ENCODE measurements at places on chromosomes 6 and 20.

GRCh38 chr6:129967427-129967826, 51.0 kb upstream of the L3MBTL3 start:
- DNase-seq = no peak

GRCh38 chr6:72683797-72684196, 61.9 kb downstream of the KCNQ5 start:
- DNase-seq = no peak

GRCh38 chr20:9592419-9592818, 78.0 kb downstream of the LAMP5 start:
- no peak for DNase-seq

DNA sequence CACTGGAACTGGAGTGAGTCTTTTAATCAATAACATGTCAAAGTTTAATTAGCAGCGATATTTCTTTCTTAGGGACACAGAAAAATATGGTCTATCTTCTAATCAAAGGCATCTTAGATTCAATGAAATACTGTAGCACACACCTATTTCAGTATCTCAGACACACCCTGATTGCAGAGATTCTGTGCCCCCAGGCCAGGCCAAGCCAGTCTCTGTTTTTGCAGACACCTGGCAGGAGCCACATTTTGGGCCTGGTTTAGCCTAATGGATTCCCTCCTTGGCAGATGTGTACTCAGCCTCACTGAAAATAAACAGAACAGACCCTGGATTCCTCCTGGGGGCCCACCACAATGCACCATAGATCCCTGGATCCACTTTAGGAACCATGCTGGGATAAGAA, 74.8 kb downstream of the LRFN2 start:
- no peak for DNase-seq

DNA sequence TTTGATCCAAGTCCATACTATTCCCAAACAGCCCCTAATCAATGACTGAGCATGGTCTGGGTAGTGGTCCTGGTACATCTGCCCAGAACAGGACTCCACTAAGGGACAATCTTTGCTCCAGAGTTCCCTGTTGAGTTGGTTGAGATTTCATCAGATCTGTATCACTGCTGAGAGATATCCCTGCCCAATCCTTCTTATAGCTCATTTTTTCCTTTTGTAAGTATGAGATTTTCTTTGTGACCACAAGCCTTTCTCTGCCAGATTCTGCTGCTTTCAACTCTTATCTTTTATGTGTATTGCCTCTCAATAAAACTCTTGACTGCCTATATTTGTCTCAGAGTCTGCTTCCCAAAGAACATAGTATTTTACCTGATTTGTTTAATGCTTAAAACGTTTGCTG, 46.2 kb upstream of the LAMA2 start:
- DNase-seq = no peak

DNA sequence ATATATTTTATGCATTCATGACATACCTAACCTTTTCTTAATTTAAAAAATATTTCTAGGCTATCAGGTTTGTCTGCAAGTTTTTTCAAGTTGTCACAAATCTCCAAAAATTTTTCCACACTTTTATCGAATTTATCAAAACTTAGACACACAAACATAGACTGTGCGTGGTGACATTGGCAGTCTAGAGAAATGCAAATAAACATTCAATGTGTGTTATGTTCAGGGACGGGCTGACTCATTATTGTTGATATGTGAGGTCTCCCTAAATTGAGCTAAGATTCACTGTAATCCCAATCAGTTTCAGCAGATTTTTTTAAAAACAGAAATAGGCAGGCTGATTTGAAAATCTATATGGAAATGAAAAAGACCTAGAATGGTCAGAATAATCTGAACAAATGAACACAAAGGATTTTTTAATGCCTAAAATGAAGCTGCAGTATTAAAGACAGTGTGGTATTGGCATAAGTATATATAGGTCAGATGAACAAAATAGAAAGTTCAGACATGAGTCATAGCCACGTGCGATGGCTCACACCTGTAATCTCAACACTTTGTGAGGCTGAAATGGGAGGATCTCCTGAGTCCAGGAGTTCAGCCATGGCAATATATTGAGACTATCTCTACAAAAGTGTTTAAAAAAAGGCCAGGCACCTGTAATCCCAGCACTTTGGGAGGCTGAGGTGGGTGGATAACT, 19.2 kb downstream of the BLTP3A start:
- no peak for DNase-seq

DNA sequence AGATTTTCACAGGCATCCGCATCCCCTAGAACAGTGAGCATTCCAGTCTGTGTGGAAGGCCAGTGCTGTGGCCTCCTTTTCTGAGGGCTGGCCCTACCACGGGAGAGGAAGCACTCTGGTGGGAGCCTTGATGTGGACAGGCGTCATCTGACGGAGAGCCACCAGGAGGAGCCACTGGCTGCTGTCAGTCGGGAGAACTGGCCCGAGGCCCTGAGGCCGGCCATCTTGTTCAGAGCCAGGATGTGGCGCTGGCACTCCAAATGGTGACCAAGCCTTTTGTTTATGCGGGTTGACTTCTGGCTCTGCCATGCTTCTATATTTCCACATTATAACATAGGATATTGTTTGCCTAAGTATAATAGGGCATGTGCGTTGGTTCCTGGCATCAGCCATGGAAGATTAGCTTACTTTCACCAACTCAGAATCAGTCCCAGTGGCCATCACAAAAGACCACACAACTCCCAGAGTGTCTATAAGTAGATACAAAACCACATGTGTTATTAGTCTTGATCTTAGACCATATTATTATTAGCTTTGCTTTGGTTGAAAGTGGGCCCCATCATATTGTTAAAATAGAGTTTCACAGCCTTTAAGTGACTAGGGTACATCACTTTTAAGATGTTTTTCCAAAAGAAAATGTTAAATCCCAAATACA, 273.9 kb upstream of the TAB2 start:
- DNase-seq = no peak

DNA sequence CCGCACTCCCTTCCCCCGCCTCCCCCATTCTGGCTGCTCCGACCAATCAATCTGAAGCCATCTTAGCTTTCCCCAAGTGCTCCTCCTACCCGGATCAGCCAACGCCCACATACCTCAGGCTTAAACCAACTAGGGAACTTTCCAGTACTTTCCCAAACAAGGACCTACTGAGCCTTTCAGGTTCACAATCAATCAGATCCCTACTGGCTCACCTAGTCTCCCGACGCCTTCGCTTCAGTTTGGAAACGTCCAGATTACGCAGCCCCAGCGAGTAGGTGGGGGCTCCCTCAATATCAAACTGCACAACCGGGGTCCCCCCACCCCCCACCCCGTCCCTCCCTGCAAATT, 432 bp downstream of the HSPA1L start:
- peak; percentile 80 for DNase-seq

DNA sequence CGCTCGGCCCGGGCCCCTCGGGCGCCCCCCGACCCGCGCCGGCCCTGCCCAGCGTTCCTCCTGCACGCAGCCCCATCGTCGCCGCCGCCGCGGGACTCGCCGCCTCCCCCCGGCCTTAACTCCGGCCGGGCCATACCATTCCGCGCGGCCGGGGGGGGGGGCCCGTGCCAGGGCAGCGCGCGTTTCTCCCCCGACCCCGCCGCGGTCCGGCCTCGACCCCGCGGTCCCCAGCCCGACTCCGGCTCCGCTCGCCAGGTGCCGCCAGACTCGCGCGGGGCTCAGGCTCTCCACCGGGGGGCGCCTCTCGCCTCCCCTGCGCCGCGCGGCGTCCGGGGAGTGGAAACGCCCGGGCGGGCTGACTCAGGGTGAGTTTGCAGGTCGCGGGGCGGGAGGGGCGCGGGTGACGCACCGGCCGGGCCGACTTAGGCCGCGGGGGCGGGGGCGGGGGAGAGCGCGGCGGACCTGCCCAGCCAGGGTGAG, at the start of gene SRXN1:
Gene SRXN1, minus strand, starts transcription at position 91 of the 480 bp plus-strand sequence. Its CDS starts 15 bp downstream, at position 76.
- peak; percentile 83 for DNase-seq

- DNase-seq = no peak
Measured at GRCh38 chr6:75397656-75398465, 95.7 kb downstream of the FILIP1 start.

- no peak for DNase-seq
Measured at GRCh38 chr6:169367507-169367906, 113.9 kb upstream of the THBS2 start.

GRCh38 chr6:36963451-36964290, 9.1 kb downstream of the PI16 start:
- DNase-seq = peak; percentile 68

GRCh38 chr6:562052-562676, 94.7 kb downstream of the HUS1B start:
- DNase-seq = no peak

DNA sequence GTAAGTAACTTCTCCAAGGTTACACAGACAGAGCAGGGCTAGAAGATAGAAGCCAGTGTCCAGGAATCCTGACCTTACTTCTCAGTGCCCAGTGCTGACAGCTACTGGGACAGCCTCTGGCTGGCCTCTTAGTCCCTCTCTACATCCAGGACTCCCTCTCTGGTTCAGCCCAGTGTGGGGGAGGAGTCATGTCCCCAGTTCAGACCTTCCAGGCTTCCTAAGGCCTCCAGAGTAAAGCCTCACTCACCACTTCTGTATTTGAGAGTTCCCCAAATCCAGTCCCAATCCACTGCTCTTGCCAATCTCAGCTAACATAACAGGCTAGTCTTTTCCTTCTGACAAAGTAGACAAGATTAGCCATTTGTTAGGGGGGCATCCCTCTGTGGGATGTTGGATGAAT, 36.9 kb upstream of the EPB41L1 start:
- DNase-seq = no peak

DNA sequence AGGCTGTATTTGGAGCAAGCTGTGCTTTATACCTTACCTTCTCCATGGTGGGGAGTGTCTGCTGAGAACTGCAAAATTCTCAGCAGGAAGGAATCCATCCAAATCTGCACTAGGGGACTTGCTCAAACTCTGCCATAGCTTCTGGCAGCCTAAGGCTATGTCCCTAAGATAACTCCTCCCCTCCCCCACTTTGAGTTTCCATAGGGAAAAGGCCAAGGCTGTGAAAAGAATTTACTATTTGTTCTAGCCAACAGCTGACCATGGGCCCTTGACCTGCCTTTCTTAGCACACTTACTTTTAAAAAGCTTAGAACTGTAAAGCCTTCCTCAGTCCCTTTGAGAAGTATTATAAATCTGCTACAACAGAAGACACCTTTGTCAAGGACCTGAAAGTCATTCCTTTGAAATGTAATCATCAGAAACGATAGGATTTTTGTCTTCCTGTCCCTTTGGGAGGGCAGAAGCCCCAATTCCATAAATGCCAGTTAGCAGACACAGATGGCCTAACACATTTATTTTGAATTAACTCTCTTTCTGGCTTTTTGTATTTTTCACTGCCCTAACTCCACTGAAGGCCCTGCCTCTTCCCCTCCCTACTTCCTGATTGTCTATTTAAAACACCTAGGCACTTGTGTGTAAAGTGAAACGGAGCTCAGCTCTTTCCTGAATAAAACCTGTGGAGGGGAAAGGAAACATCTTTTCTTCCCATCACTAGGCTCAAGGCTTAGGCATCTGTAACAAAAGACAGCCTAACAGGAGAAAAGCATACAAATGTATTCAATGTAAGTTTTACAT, 157.1 kb downstream of the AKAP7 start:
- no peak for DNase-seq

DNA sequence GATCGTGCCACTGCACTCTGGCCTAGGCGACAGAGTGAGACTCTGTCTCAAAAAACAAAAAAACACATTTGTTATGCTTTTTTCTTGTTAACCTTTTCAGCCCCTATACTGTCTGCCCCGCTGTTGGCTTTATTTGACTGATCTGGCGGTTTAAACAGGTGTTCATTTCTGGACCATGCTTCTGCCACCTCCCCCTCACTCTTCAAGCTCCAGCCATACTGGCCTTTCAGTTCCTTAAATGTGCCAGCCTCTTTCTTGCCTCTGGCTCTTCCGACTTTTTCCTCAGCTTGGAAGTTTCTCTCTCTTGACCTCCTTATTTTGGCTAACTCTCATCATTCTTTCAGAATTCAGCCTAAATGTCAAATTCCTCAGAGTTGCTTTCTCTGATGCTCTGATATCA, 35.2 kb upstream of the TXLNB start:
- no peak for DNase-seq

DNA sequence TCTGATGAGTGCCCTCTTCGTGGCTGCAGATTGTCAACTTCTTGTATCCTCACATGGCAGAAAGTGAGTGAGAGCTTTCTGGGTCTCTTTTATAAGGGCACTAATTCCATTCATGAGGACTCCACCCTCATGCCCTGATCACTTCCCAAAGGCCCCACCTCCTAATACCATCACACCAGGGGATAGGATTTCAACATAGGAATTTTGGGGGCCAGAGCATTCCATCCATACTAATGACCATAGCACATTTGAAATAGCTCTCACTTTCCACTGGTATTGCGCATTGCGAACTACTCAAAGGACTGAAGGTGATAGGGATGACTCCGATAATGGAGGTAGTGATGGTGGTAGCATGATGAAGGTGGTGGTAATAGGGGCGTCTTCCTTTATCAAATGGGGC, 324.3 kb downstream of the PRL start:
- no peak for DNase-seq

DNA sequence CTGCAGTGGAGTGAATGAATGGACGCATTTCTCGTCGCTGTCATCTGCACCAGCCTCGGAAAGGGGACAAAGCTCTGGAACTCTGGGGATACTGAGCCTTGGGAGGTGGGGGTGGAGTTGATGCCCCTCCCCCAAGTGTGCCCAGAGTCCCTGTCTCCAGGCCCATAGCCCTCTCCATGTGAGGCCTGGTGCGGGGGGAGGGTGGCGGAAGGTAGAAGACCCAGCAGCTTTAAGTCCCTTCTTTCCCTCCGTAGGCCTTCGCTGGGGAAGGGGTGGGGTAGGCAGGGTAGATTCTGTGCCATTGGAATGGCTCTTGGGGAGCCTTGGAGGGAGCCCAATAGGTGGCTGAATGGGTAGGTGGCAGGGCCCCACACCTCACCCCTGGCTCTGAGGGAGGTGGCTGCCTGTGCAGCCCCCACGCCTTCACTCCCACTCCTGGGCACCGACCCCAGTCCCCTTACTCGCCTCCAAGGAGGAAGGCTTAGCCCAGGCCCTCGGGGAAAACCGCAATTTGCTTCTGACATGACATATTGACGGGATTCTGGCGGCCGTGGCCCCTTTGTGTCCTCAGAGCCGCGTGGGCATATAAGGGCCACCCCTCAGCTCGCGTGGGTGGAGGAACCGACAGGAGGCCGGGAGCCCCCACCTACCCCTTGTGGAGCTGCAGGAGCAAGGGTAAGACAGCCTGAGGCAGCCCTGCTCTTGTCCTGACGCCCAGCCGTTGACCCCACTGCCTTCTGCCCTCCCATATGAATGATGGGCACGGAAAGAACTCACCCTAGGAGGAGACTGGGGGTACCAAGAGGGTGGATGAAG, at the start of gene BPIFB3:
Gene BPIFB3, plus strand, starts transcription at position 613 of the 816 bp plus-strand sequence. CDS start 1,533 bp downstream, outside the sequence.
- no peak for DNase-seq

DNA sequence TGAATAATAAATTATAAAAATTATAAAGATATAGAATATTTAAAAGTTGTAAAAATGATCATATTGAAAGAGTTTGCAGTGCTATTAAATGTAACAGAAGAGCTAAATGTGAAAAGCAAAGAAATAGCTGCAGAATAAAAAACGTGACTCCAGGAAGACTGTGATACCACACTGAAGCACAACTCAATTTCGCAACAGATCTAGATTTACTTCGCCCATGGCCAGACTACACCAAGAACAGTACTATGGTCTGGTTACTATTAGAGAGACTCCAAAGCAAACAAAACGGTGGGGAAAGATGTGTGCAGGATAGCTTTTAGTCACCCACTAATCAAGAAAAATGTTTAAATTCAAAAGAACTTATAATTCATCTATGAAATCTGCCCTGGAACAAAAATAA, 1.9 kb downstream of the CHD6 start:
- DNase-seq = no peak

GRCh38 chr20:40494248-40494647, 194.8 kb downstream of the MAFB start:
- peak; percentile 10 for DNase-seq

- DNase-seq = no peak
Measured at GRCh38 chr20:45028424-45029136, 62.3 kb downstream of the STK4 start.

- DNase-seq = peak; percentile 75
Measured at GRCh38 chr20:25865715-25866656, 169.3 kb upstream of the ZNF337 start.
